ENCODE measurements at places on chromosomes 13 and 19.

- DNase-seq: no peak
Observed at GRCh38 chr13:33072759-33073158, 56.5 kb downstream of the KL start.

- no peak for DNase-seq
Observed at GRCh38 chr13:95684418-95684817, 7.5 kb downstream of the DNAJC3 start.

GRCh38 chr19:2154587-2155075 lies 3.3 kb upstream of the AP3D1 start:
- DNase-seq: no peak

GRCh38 chr13:25192936-25193335 lies 20.8 kb upstream of the AMER2 start:
- DNase-seq: no peak

- peak; percentile 40 for DNase-seq
Observed at GRCh38 chr13:113078902-113079780, 26.4 kb upstream of the F7 start.

GRCh38 chr19:38731654-38732301 lies 12.5 kb downstream of the CAPN12 start:
- no peak for DNase-seq

- DNase-seq: no peak
Observed at GRCh38 chr13:91882918-91883317, 484.5 kb downstream of the GPC5 start.

DNA sequence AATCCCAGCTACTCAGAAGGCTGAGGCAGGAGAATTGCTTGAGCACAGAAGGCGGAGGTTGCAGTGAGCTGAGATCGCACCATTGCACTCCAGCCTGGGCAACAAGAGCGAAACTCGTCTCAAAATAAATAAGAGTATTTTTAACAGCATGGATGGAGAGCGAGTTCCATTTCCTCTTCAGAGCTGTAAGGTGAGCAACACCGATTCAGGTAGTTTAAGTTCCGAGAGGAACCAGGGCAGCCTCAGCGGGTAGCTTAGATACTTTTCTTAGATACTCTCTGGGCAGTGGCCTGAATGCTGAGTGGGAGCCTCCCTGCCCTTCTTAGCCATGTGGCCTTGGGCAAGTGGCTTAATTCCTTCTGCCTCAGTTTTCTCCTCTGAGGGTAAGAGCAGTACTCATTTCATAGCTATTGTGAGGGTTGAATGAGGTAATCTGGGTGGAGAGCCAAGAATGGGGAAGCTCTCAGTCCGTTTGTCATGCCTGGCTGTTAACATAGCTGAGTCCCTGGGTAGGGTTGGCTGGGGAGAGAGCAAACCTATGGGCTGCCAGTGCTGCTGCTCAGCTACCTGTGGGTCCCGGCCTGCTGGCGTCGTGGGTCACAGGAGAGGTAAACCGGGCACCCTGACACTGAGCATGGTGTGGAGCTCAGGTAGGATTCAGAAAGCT lies 4.1 kb downstream of the ATP11A start:
- DNase-seq: no peak

- peak; percentile 24 for DNase-seq
Observed at GRCh38 chr13:100235311-100235901, 146.5 kb downstream of the PCCA start.

GRCh38 chr19:33403973-33404304 lies 30.4 kb downstream of the CEBPG start:
- DNase-seq: no peak

- no peak for DNase-seq
Observed at GRCh38 chr13:97574926-97575325, 141.0 kb downstream of the RAP2A start.

- no peak for DNase-seq
Observed at GRCh38 chr13:97021241-97021640, 27.0 kb upstream of the OXGR1 start.

GRCh38 chr19:36916991-36917390 lies 859 bp downstream of the ZNF568 start:
- no peak for DNase-seq

GRCh38 chr13:77219401-77219800 lies 107.5 kb downstream of the MYCBP2 start:
- DNase-seq: no peak

GRCh38 chr13:23518231-23518630 lies 52.0 kb upstream of the TNFRSF19 start:
- no peak for DNase-seq

GRCh38 chr13:101627556-101627943 lies 175.1 kb downstream of the ITGBL1 start:
- DNase-seq: peak; percentile 70

DNA sequence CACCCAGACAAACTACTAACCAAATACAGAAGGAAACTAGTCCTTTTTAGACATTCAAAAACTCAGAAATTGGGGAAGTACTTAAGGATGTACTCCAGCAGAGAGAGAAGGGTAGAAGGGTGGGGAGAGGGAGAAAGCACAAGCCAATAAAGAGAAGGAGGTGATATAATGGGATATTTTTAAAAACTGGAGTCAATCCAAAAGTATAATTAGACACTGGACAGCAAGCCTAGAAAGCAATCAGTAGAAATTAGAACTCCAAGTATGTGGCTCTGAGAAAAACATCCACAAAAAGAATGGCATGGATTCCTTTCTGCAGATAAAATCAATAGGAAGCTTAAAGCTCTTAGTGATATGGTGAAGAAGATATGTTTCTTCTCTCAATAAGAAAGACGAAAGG lies 55.8 kb downstream of the PEPD start:
- DNase-seq: no peak

DNA sequence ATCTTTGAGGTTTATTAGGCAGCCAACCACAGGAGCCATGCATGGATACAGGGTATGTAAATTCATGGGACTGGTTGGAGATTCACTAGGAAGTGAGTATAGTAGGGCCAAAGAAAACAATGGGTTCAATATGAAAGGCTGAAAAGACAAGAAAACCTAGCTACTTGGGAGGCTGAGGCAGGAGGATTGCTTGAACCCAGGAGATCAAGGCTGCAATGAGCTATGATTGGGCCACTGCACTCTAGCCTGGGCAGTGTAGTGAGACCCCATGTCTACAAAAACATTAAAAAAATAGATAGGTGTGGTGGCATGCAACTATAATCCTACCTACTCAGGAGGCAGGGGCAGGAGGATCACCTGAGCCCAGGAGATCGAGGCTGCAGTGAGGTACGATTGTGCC lies 10.3 kb upstream of the SLC1A5 start:
- DNase-seq: no peak

- no peak for DNase-seq
Observed at GRCh38 chr13:97921176-97921816, 32.2 kb upstream of the IPO5 start.

- no peak for DNase-seq
Observed at GRCh38 chr19:33769208-33769607, 27.5 kb upstream of the KCTD15 start.

DNA sequence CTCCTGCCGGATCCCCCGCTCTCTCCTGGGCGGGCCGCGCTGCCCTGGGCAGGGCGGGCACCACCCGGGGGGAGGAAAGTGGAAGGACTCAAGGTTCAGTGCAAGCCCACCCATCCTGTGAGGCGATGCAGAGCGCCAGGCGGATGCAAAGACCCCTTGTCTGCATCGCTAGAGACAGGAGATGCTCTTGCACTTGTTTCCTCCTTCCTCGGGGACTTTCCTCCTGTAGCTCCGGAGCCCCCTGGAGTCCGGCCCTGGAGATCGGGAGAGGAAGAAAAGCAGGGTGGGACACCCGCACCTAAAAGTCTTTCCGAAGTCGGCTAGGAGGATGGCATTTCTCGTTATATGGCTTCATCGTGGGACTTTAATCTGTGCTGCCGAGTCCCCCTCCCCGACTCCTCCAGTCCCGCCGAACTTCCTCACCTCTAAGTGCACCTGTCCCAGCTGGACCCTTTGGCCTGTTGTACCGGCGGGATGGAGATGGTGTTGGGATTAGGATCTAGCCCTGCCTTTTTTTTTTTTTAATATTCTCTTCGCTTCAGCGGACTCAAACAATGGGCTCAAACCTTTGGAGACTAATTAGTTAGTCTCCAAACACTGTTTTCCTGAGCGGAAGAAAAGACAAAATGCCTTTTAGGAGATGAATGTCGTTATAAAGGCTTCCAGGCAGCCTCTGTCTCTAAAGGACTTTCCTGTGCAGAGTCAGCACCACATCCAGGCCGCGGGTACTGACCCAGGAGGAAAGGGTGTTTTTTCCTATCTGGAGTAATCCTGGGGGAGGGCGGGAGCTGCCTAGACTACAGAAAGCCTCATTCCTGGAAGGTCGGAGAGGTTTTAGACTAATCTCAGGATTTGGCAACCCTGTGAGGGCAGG lies 725 bp downstream of the FAM124A start:
- DNase-seq: no peak

- no peak for DNase-seq
Observed at GRCh38 chr19:18828786-18829185, 3.0 kb upstream of the UPF1 start.

DNA sequence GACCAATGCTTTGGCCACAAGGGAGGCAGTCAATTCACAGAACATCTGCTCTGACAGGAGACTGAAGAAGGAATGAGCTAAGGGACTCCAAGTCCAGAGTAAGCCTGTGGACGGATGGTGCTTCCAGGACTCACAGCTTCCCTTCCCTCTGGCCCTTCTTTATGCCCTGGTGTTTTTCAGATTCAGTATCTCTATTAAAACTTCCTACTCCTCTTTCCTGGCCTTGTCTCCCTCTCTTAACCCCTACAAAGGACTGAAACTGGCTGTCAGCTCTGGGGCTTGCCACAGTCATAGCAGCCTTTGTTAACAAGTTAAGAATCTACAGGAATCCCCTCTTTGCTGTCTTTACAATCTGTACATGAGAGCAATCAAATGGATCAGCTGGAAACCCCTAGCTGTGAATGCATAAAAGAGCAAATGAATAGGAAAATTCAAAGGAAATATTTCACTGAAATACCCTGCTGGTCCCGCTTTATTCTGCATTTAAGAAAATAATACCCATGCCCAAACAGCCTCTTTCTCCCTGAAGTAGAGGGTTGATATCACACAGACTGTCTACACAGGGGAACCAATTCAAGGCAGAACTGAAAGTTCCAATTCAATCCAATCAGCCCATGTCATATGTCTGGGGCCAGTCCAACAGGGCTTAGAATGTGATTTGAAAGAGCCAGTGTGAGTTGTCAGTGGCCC lies 192.3 kb downstream of the MZT1 start:
- no peak for DNase-seq

DNA sequence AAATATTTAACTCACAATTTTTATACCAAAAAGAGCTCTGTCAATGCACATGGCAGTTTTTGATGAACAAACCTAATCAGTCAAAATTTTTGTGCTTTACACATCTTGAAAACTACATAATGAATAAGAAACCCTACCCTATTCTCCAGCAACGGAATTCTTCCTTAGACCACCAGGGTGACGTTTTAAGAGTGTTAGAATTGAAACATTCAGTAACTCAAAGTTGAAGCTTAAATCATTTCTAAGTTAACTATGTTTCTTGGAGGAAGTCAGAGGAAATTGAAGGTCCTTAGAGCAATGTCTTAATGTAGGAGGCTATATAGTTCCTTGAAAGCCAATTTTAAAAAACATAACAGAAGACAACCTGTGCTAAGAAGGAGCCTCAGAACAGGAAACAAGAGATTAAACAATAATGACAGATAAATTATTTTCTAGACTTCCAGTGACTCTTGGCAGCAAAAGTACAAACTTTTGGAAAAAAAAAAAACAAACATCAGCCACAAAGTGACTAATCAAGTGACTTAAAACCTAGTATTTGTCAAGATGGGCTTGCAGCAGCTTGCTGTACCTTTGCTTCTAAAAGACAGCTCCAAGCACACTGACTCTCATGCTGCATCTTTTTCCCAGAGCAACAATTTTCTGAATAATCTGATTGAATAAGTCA lies 6.2 kb downstream of the SPRY2 start:
- DNase-seq: no peak

DNA sequence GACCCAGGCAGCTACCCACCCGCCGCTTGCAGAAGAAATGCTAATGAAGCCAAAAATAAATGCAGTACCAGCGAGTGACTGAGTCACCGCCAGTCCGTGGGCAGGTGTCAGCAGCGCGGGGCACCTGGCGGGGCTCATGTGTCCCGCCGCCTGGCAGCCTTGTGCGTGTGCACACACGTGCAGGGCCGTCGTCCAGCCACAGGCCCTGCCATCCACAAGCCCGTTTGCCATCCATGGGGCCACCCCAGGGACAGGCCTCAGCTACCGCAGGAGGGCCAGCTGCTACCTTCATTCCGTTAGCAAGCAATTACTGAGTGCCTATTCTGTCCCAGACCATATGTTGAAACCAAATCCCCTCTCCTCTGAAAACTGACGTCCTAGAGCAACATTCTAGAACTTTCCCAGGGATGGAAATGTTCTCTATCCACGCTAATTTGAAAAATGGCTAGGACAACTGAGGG lies 20.5 kb downstream of the NCAN start:
- DNase-seq: no peak

DNA sequence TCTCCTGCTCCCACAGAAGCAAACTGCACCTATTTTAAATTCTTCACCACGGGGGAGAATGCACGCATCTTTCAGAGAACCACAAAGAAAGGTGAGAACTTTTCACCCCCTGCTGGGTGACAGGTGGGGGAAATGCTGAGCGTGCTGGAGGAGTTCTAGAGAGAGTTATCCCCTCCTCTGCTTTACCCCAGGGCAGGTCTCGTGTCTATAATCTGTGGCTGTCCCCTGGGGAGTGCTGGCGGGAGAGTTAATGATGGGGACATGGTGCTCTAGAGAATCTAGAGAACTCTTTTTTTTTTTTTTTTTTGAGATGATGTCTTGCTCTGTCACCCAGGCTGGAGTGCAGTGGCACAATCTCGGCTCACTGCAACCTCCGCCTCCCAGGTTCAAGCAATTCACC lies 6.8 kb downstream of the CACNG6 start:
- no peak for DNase-seq

GRCh38 chr13:97262058-97262457 lies 39.9 kb downstream of the MBNL2 start:
- DNase-seq: no peak

DNA sequence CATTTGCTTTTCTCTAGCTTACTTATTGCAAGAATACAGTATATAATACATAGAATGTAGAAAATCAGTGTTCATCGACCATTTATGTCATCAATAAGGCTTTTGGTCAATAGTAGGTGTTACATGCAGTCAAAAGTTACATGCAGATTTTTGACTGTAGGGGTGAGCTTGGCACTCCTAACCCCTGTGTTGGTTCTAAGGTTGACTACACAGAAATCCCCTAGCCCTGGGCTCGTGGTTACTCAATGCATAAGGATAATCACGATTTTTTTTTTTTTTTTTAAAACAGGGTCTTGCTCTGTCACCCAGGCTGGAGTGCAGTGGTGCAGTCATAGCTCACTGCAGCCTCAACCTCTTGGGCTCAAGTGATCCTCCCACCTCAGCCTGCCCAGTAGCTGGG lies 4.0 kb upstream of the NWD1 start:
- DNase-seq: no peak

- DNase-seq: no peak
Observed at GRCh38 chr13:74892096-74892495, 589.9 kb downstream of the TBC1D4 start.

All from NCI-H187 (cell line).